ENCODE measurements at places on chromosomes 12 and 14.

DNA sequence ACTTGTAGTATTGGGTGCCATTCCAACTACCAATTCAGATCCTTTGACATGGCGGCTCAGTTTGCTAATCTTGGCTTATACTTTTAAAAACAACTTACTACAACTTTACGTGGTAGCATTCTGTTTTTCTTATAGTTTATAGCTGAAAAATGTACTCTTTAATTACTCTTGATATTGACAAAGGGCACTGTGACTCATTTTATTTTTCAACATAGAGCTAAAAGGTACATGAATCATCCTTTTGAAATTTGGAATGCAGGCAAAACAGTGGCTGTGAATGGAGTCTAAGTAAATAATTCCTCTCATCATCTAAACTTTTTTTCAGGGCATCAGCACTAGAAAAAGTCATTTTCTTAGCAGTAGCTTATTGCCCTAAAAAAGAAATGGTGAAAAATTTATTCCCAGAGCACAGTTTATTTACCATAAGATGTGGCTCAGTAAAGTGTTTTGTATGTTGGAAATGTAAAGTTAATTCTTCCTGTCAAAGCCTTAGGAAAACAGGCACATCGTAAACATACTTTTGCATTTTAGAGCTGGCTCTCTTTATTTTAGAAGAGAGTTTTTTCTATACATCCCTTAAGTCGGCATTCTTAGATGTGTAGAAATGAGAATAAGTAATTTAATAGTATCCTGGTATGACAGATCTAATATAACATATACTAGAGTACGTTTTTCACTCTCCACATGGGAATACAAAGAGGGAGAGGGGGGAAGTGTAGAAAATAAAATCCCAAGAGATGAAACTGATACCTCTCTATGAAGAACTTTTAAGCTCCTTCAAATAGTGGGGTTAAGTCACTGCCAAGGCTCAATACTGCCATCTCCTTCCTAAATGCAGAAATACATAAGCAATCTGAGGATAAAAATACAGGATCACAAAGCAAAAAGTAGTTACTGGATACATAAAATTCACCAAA is 55.2 kb downstream of the SLC25A21 start:
- no peak for DNase-seq

GRCh38 chr12:28100717-28101116 is 89.5 kb upstream of the CCDC91 start:
- DNase-seq = no peak

DNA sequence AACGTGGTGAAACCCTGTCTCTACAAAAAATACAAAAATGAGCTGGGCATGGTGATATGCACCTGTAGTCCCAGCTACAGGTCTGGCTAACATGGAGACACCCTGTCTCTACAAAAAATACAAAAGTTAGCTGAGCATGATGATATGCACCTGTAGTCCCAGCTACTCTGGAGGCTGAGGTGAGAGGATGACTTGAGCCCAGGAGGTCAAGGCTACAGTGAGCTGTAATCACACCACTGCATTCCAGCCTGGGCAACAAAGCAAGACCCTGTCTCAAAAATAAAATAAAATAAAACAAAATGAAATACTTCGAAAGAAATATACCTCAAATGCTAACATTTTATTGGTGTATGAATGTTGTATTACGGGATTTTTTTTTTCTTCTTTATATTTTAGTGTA is 107.6 kb upstream of the EGLN3 start:
- DNase-seq = no peak

DNA sequence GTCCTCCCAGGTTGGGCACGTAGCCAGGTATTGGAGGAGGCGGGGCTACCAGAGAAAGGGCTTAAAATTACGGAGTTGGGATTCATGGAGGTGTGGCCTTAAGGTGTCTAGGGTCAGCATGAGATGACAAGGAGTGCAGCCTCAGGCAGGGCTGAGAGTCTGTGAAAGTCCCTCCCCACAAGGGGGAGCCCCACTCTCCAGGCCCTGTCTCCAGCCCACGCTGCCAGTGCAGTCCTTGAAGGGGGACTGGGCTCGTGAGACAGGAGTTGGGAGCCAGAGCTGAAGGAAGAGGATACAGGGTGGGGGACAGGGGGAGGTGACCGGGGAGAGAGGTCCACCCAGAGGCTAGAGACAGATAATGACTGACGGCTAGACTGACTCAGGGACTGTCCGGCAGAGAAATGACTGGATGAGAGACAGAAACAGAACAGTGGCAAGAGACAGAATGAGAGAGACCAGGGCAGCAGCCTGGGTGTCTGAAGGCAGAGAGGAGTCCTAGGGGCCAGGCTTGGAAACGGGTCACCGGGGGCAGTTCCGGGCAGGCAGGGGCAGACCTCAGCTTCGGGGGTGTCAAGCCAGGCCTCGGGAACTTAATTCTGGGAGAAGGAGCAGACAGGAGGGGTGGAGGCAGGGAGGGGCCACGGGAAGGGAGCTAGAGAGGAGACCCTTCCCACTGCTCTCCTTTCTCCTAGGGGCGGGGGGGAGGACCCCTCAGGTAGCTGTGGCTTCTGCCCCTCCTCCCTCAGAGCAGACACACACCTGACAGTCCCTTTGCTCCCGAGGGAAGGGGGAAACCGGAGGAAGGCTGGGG is 970 bp downstream of the CDH24 start:
- peak; percentile 82 for DNase-seq

- no peak for DNase-seq
Observed at GRCh38 chr14:100568998-100569733, 18.1 kb downstream of the BEGAIN start.

DNA sequence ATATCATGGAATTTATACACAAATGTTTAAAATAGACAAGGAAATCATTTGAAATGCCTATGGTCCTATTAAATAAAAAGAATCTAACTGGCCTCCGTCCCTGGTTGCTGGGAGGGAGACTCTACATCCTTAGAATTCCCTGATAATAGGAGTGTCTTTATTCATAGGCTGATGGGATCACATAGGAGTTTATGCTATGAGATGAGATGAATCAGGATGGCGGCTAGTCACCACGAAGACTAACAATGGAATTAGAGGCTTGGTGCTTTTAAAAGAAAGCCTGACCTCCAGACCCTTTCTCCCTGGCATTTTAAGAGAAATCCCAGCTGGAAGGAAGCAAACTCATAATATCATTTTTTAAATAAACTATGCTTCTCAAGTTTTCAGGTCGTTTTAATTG is 69.7 kb downstream of the SEC23A start:
- no peak for DNase-seq

DNA sequence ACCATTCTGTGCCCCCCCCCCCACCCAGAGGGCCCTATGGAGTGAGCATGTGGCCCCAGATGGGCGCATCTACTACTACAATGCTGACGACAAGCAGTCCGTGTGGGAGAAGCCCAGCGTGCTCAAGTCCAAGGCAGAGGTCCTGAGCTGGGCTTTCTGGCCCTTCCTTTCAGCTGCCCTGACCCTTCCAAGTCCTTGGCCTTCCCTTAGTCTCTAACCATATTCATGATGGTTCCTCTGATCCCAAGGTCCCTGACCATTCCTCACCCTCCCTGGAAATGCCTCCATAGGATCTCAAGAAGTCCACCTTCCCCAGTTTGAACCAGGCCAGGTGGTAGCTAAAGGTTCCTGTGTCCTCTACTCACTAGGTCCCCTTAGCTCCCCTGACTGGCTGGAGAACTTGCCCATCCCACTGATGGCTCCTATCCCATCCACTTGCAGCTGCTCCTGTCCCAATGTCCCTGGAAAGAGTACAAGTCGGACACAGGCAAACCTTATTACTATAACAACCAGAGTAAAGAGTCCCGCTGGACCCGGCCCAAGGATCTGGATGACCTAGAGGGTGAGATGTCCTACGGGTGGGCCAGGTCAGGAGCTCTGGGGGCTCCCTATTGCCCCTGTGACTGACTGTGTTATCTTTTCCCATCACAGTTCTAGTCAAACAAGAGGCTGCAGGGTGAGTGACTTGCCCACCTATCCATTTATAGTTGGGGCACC is 9.8 kb downstream of the PRPF40B start:
- DNase-seq = no peak

DNA sequence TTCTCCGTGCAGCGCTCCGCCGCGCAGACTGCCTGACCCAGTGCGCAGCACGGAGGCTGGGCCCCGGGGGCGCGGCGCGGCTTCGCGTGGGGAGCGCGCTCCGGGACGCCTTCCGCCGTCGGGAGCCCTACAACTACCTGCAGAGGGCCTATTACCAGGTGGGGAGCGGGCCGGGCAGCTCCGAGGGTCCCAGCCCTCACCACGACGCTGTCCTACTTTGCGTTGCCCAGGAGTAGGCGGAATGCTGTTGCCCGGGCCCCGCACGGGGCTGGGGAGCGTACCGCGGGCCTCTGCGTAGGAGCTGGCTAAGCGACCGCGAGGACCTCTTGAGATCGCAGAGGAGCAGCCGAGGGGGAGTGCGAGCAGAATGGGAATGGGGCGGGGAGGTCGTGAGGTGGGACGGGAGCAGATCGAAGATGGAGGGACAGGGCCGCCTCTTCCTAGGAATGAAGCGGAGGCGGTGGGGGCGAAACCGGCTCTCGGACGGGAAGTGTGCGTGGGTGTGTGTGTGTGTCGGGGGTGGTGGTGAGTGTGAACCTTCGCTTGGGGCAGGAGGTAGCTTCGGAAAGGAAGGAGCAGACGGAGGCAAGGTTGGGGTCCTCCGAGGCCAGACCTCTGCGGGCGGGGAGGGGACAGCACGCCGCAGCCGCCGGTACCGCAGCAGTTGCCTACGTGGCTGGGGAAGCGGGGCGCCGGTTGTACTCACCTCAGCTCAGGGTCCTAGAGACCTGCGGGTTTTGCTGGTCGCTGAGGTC is 751 bp downstream of the P3H3 start:
- peak; percentile 46 for DNase-seq

- DNase-seq = no peak
Observed at GRCh38 chr12:26135571-26135970, 10.7 kb upstream of the BHLHE41 start.

DNA sequence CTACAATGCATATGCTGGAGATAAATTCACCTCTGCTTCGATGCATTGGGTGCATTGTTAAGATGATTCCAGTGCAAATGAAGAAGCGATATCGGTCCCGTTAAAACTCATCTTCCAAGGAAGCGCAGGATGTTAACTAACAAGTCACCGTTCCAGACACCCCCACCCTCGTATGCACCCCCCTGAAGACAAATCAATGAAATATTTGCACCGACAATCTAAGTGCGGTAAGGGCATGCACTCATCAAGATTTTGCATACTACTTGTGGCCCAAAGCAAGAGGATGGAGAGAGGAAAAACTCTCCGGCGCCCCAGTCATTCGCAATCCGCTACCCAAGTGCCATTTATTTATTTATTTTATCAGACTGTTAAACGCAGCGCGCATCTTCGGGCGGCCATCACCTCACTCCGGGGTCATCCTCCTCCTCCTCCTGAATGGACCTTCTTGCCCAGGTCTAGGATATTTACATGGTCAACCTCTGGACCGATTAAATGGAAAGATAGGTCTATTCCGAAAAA is 1.2 kb downstream of the NOVA1 start:
- no peak for DNase-seq

- no peak for DNase-seq
Observed at GRCh38 chr12:124020514-124020949, 47.5 kb downstream of the ZNF664 start.

GRCh38 chr12:76250256-76250655 is 98.0 kb downstream of the BBS10 start:
- no peak for DNase-seq

DNA sequence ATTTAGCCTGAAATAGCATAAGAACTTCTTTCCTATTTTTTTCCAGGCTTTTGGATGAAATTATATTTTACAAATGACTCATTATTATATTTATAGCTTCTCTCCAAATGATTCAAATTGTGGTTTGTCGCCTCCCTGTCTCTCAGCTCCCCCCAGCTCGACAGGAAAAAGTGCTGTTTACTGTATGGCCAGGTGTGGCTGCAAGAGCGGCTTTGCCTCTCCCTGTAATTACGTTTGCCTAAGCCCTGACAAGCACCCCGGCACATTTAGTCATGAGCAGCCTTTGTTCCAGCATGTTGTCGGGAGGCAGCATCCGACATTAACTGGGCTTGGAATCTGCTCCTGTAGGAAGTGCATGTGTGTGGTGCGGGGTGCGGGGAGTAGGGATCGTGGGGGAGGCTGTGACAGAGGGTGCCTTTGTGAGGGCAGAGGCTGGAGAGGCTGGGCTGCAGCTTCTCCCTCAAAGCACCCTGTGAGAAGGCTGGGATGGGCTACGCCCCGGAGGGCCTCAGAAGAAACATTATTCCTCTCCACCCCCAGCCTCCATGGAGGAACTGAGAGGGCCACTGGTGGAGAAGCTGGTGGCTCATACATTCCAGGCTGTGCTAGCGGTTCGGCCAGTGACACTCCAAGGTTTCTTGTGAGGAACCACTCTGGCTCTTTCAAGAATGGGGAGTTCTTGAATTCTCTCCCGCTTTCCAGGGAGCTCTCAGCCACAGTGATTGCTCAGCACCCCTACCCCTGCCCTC is 42.1 kb upstream of the CTDSP2 start:
- no peak for DNase-seq

GRCh38 chr12:128426511-128426910 is 159.5 kb downstream of the TMEM132C start:
- no peak for DNase-seq

DNA sequence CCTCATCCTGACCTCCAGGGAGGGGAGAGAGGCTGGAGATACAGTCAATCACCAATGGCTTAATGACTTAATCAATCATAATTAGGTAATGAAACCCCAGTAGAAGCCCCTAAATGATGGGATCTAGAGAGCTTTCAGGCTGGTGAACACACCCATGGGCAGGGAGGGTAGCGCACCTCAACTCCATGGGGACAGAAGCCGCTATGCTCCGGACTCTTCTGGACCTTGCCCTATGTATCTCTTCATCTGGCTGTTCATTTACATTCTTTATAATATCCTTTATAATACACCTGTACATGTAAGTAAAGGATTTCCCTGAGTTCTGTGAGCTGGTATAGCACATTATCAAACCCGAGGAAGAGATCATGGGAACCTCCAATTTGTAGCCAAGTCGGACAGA is 205.9 kb downstream of the STXBP6 start:
- no peak for DNase-seq

DNA sequence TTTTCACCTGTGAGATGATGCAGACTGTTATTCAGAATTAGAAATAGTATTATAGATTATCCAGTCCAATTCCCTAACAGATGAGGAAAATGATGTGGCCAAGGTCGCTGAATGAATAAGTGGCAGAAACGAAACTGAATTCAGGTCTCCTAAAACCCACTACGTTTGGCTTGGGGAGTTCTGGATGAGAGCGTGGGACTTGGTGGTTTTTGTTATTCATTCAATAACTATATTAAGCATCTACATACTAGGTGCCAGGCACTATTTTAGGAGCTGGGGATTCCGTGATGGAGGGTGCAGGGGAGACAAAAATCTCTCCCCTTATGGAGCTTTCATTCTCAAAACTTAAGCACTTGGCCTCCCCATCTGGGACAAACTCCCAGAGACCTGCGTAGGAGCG is 813 bp upstream of the CCDC184 start:
- DNase-seq = peak; percentile 57

Measured in suppressor macrophage treated with lipopolysaccharide for 1 hour (primary cell).